ENCODE measurements at places on chromosomes 2 and 18.

DNA sequence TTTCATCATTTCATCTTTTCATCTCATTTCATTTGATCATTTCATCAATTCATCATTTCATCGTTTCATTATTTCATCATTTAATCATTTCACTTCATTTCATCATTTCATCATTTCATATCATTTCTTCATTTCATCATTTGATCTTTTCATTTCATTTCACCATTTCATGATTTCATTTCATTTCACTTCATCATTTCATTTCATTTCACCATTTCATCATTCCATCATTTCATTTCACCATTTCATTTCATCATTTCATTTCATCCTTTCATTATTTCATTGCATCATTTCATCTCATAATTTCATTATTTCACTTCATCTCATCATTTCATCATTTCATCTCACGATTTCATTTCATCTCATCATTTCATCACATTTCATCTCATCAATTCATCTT, 127.8 kb downstream of the ANKRD30BL start:
- DNase-seq, result no peak

DNA sequence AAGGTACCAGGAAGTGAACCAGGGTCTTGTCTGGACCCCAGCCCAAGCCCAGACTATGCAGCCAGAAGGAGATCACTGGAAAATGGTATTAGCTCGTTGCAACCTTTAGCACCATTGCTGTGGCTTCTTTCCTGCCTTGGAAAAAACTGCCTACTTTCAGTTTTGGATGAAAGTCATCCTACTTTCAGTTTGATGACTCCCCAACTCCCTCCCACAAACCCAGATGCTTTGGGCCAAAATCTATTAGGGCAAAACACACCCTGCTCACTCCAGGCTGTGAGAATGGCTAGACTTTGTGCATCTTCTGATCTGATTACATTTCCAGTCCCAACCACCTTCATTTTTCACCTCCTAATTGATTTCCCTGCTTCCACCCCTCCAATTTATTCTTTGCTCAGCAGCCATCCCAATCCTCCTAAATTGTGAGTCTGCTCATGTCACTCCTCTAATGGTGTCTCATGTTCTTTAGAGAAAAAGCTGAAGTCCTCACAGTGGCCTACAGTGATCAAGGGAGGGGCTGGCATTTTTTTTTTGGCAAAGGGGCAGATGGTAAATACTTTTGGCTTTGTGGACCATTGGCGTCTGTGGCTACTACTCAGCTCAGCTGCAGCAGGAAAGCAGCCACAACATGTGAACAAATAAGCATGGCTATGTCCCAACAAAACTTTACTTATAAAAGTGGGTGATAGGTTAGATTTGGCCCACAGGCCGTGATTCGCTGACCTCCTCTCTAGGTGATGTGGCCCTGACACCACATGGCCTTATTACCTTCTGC, 368.7 kb downstream of the SLC4A3 start:
- DNase-seq, result peak; percentile 24

DNA sequence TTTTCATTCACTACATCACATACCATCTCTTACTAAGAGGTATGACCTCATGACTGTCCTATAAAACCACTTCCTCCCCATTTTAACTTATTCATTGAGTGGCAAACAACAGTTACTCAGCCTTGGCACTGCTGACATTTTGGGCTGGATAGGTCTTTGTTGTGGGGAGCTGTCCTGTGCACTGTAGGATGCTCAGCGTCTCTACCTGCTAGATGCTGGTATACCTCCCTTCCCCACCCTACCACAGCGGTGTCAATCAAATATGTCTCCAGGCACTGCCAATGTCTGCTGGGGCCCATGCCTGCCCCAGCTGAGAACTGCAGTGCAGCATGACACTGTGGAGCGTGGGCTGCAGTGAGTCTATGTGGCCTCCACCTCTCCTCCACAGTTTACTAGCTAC, 76.3 kb upstream of the MGAT4A start:
- no peak for DNase-seq

DNA sequence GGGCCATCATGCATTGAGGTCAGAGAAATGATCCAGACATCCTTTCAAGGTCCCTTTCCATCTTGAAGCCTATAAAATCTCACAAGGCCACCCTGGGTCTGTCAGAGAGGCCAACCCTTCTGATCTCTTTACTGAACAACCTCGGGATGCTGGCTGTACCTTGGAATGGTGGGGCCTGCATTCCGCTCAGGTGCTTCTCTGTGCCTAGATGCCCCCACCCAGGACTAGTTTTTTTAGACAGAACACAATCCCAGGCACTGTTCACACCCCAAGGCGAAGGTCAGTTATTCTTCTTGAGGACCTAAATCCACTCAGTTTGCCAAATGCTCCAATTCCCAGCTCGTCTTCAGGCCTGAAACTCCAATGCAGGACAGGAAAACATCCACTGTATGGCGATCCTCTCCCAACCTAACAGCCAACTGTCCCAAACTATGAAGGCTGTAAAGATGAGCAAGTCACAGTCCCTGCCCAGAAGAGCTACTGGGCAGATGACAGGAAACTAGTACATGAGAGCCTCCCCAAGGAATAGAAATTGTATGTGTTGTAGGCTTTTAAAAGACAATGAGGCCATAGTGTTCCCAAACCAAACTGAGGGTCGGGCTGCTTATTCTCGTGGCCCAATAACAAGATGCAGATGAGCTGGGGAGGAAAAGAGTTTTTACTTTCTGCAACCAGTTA, 154.4 kb upstream of the ACAA2 start:
- no peak for DNase-seq

GRCh38 chr2:164764996-164765395, 76.6 kb downstream of the COBLL1 start:
- DNase-seq, result no peak

GRCh38 chr2:64641599-64641998, 12.1 kb downstream of the SERTAD2 start:
- DNase-seq, result no peak

GRCh38 chr2:150520887-150521664, 33.6 kb upstream of the RND3 start:
- no peak for DNase-seq

DNA sequence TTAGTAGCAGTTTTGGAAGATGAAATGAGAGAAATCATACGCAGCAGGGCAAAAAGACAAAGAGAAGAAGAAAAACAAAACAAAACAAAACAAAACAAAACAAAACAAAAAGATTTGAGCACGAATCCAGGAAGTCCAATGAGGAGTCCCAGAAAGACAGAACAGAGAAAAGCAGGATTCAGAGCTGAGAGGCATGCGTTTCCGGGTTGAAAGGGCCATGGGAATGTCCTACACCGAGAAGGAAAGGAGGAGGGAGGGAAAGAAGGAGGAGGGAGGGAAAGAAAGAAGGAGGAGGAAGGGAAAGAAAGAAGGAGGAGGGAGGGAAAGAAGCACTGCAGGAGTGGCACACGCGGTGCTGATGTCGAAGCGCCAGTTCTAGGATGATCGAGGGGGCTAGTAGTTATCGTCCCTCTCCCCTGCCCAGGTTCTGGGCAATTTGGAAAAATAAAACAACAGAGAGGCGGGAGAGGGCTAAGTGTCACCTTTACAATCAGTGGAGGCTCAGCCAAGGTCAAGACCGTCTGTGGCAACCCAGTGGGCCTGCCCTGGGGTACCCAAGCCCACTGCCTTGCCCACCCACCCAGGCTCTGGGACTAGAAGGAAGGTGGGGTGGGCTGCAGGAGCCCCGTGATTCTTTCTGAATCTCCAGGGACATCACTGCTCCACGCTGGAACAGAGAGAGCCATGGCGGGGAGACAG, 68.4 kb downstream of the TWIST2 start:
- DNase-seq, result no peak

GRCh38 chr2:147712051-147712450, 132.8 kb upstream of the ACVR2A start:
- DNase-seq, result no peak

DNA sequence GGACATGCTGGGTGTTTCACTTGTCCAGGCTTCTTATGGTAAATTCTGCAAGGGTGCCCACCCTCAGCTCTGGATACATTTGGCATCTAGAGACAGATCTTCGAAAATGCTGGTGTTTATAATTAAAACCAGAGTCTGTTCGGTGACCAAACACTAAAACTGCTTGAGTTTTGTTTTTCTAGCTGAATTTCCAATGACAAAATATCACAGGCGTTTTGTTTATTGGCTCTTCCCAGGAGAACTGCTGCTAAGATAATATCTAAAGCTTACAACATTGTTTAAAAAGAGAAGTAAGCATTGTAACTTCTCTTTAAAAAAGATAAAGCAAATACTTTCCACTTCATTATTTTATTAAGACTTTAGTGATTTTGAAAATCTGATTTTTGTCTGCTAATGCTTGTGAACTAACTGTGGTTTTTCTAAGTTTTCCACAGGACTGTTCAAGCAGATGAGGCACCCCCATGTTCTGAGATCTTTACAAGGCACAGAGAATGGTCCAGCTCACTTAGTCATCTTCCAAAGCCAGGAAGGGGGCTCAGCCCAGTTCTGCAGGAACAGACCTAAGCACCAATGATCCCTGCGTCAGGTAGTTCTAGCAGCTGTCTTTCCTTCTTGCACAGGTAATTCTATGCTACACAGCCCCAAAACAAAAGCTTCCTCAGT, 94.8 kb upstream of the LTBP1 start:
- DNase-seq, result no peak

DNA sequence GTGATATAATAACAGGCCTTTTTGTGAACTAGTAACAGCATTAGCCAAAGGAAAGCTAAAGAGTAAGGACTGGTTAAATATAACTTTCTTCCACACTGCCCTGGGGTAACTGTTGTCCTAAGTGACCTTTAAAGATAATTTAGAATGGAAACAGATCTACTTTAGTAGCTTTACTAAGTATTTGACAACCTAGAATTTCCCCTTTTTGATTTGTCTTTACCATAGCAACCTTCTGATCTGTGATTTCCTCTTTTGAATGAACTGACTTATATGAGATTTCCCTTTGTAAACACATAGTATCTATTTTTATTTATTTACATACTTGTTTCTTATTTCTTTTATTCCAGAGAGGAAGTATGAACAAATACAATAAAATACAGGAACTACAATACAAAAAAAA, 10.5 kb upstream of the KLF7 start:
- no peak for DNase-seq

GRCh38 chr18:33231474-33232317, 208.8 kb downstream of the CCDC178 start:
- DNase-seq, result peak; percentile 79

DNA sequence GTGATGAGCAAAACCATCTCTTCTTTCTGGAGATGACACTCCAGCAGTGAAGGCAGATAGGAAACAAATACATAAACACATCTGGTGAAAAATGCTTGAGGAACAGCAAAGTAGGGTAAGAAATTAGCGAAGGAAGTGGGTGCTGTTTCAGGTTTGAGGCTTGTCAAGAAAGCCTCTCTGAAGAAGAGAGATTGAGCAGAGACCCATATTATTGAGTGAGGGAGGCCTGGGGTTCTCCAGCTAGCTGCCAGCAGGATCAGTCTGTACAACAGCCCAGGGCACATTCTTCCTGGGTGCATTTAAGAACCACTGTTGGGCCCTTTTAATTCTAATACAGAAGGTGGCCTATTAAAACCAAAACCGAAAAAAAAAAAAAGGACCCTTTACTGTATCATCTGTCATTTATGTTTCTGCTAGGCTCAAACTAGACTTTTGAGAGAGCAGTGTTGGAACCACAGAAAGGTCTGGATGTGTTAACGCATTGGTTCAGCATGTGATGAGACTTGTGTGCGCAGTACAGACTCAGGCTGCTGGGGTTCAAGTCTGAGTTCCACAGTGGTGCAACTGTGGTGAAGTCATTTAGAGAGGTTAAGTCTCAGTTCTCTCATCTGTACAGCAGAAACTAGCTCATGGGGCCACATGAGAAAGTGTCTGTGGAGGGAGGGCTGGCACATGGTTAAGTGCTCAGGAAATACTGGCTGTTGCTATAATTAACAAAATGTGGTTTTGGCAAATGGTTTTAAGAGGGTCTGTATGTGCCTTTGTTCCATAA, 28.9 kb downstream of the MGAT5 start:
- no peak for DNase-seq

- no peak for DNase-seq
These were observed 19.9 kb downstream of the THSD7B start for GRCh38 chr2:136785215-136785614.

DNA sequence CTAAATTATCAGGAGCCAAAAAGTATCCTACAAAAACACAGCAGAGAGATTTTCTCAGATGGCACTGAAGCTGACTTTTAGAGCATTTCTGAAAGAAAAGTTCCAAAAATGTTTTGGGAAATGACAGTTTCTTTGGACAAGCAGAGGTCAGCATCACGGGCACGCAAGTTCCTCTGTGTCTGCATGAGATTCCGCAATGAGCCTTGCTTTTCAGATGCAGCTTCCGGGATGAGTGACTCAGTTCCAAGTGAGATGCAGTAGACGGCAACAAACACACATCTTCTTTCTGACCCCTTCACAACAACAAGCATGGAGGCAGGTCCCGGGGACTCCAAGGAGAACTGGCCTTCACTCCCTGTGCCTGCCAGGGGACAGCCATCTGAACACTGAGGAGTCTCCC, 76.6 kb downstream of the EIPR1 start:
- DNase-seq, result no peak

GRCh38 chr2:69992310-69993047, 31.0 kb upstream of the ASPRV1 start:
- no peak for DNase-seq

DNA sequence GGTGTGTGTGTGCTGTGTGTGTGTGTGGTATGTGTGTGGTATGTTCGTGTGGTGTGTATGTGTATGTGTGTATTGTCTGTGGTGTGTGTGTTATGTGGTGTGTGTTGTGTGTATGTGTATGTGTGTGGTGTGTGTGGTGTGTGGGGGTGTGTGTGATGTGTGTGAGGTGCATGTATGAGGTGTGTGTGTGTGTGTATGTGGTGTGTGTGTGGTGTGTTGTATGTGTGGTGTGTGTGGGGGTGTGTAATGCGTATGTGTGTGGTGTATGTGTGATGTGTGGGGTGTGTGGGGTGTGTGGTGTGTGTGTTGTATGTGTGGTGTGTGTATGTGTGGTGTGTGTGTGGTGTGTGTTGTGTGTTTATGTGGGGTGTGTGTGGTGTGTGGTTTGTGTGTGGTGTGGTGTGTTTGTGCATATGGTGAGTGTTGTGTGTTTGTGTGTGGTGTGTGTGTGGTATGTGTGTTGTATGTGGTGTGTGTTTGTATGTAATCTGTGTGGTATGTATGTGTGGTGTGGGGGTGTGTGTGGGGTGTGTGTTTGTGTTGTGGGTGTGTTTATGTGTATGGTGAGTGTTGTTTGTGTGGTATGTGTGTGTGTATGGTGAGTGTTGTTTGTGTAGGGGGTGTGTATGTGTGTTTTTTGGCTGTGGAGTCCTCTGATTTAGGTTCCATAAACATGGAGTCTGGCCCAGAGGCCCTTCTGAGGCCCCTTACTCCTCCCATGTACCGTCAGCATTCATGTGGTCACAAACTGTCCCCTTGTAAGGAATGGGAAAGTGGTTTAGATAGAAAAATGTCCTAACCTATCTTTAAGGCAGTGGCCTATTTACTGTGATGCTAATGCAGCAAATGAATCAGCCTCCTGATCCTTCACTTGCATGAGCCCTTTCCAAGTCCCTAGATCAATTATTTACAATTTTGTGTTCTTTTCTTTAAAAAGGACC, 116.0 kb downstream of the ALPK2 start:
- DNase-seq, result no peak

All from femur (tissue), 1 donor.